ENCODE measurements at places on chromosomes 2 and 18.
A peak's percentile ranks its signal among the peaks of the same experiment; 100 is the strongest.

- DNase-seq, result no peak
These were observed 353.1 kb downstream of the RND3 start for GRCh38 chr2:150134223-150134857.

- DNase-seq, result no peak
These were observed 45.0 kb upstream of the ASPRV1 start for GRCh38 chr2:70006447-70006784.

DNA sequence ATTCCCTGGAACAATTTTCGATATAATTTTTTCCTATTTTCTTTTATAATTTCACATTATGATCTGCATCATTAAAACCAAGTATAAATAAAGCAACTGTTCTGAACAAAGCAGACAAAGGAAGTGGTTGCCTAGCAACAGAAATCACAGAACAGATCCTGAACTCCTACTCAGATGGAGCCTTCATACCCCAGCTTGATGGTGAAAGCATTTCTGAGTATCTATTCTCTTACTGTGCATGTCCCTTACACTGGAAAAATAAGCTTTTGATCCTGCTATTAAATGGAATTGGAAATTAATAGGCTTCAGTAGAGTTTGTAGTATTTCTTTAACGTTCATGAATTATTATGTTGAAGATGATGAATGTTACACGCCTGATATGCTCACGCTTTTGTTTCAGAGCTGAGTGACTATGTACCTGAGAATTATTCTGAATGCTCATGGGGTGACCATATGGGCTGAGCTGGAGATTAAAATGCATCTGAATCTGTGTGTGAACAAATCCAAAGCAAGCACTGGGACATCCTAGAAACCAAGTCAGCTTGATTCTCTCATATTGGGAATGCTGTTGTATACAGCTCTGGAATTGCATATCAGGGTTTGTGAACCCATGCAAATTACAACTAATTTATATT, 254.0 kb downstream of the KCNJ3 start:
- DNase-seq, result no peak

DNA sequence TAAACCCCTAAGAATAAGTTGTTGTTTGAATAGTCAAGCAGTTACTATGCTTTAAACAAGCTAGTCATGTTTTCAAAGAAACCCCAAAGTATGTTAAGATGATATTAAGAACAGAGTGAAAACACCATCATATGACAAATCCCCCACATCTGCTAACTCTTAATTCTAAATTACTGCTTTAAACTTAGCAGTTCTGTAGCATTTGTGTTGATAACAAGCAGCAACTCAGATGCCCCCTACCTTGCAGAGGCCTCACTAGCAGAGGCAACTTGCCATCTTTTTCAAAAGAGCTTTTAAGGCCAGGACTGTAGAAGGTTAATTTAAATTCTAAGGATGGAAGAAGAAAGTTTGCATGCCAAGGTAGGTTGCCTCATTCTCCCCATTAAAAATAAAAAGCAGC, 376.2 kb downstream of the SETBP1 start:
- no peak for DNase-seq

- DNase-seq, result no peak
These were observed 209.6 kb downstream of the SRBD1 start for GRCh38 chr2:45401431-45401922.

GRCh38 chr18:9648431-9649163, 34.2 kb upstream of the PPP4R1 start:
- no peak for DNase-seq

DNA sequence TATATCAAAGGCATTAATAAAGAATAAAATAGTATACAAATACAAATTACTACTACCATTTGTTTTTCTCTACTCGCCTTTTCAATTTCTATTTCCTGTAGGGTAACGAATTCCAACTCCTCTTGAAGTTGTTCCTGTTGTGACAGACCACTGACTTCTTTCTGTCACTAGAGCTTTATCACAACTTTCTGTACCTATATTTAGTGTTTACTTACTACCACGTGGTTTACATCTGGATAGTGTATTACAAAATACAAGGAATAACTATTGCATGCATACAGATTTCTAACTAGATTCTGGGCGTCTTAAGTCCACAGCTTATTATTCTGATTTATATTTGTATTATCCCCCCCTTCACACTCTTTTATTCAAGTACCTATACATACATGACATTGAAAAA, 22.3 kb downstream of the NBAS start:
- DNase-seq, result no peak

DNA sequence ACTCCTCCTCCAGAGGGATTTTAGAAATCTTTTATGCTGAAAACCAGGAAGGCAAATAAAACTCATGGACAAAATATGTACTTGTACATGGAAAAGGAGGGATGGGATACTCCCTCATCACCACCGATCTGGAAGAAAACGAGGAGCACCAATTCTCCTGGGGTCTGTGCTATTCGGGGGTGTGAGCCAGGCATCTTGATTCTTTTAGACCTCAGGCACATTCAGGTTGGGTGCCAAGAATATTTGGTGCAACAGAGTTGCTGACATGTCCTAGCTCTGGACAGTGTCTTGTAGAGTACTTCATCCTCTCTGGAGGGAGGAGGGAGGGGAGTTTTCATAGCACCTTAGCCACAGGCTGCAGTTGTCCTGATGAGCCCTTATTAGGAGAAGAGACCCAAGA, 163.0 kb downstream of the PRKCE start:
- no peak for DNase-seq

GRCh38 chr2:208529796-208530195, 123.2 kb downstream of the PTH2R start:
- no peak for DNase-seq

GRCh38 chr2:69134306-69134945, 121.4 kb downstream of the ANTXR1 start:
- DNase-seq, result no peak

GRCh38 chr2:69830045-69830905, 815 bp downstream of the GMCL1 start:
- no peak for DNase-seq

GRCh38 chr2:179981085-179981484, 26.0 kb downstream of the CWC22 start:
- peak; percentile 46 for DNase-seq

DNA sequence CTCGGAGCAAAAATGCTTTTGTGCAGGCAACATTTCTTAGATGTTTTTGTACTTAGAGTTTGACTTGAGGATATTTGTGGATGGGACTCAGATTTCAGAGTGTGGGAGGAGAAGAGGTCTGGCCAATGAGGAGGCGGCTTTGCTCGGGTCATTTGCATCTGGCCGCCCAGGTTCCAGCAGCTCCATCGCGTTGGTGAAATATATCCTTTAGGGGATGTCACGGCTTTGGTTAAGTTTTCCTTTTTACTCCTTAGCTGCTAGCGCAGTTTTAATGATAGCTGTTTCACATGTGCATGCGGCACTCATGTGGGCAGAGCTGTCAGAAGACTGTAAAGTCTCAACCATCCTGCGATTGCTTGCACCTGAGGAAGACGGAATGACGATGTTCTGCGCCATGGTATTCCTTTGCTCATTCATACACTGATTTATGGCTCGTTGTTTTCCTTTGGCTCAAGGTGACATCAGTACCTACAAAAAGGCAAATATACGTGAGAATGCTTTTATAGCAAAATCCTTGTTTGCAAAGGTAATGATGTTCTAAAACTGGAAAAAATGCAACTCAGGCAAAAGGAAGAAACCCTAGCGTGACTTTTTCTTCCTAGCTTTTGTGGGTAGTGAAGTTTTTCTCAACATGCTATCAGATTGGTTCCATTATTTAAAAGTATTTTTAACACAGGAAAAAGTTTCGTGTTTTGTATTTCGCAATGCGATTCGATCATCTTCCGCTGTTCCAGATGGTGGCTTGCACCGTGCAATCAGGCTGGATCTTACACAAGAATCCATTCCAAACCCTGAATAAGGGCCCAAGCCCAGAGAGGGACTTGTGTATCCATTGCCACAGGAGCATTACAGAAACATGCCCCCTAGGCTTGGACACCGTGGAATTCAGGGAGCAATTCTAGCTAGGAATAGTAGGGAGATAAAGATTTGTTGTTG, 70.5 kb upstream of the ZNF516 start:
- no peak for DNase-seq

- no peak for DNase-seq
These were observed 104.0 kb downstream of the ITGB1BP1 start for GRCh38 chr2:9319338-9319715.

DNA sequence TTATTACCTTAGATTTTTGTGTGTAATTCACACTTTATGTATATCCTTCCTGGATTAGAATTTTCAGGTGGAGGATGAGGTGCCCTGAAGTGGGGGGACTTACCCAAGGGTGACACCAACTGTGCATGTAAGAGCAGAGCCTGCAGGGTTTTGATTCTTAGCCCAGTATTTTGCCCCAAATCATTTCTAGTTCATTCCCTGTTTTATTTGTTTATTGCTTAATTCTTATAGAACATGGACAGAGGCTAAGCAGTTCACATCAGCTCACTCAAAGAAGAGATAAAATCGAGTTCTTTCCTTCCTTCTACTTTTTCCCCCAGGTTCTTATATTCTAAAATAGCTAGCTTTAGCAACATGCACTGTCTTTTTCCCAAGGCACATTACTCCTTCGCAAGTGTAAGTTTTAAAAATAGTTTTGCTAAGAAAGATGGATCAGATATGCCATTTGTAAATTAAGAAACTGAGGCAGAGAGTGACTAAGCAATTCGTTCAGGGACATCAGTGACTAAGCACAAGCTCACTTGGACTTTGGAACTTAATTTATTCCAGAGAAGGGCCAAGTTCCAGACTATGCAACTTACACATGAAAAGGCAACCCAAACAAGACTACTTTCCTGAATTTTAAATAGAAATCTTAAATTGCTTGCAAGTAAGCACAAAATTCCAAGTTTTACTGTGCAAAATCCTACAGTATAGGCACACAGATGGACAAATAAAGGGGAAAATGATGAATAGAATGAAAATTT, 427.9 kb upstream of the POU3F3 start:
- DNase-seq, result no peak

GRCh38 chr2:224723586-224724217, 7.5 kb upstream of the CCDC195 start:
- DNase-seq, result no peak

- no peak for DNase-seq
These were observed 5.5 kb downstream of the RTKN start for GRCh38 chr2:74436111-74436805.

GRCh38 chr18:26561769-26562168, 13.4 kb upstream of the KCTD1 start:
- DNase-seq, result no peak

DNA sequence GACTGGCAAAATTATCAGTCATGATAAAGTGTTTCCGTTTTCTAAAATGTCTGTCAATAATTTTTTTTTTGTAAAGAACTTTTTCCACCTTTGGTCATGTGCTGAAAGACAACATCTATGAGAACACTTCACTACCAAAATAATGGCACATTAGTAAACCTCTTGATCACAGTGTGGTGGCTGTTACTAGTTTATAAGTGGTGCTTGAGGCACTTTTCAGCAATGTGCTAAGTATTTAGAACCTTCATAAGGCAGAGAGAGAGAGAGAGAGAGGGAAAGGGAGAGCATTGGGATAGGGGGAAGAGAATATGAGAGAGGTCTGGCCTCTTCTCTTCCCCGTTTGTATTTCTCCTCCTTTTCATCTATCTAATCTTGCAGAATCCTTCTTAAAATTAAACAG, 1.1 kb upstream of the NYAP2 start:
- DNase-seq, result no peak

DNA sequence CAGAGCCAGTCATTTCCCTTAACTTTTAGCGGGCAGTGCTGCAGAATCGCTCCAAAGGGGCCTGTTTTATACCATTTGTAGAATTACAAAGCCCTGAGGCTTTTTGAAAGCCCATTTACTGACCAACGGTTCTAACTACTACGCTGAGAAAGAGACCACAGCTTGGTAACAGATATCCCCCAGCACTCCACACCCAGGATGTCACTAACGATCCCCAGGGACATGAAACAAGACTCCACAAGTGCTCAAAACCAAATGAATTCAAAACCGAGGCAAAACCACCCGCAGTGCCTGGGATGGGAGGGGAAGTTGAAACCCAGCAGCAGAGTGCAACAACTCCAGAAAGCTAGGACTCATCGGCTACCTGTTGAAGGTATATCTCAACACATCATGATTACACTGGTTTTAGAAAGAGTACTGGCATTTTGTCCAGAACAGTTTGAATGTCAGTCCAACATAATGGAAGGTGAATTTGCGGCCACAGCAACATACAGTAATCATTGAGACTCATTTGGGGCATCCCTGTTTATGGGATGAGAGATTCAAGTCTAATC, 33.6 kb upstream of the LRP2 start:
- DNase-seq, result no peak

- no peak for DNase-seq
These were observed 10.2 kb upstream of the CABYR start for GRCh38 chr18:24128700-24129099.

GRCh38 chr2:127121776-127122176, 14.8 kb upstream of the BIN1 start:
- no peak for DNase-seq

DNA sequence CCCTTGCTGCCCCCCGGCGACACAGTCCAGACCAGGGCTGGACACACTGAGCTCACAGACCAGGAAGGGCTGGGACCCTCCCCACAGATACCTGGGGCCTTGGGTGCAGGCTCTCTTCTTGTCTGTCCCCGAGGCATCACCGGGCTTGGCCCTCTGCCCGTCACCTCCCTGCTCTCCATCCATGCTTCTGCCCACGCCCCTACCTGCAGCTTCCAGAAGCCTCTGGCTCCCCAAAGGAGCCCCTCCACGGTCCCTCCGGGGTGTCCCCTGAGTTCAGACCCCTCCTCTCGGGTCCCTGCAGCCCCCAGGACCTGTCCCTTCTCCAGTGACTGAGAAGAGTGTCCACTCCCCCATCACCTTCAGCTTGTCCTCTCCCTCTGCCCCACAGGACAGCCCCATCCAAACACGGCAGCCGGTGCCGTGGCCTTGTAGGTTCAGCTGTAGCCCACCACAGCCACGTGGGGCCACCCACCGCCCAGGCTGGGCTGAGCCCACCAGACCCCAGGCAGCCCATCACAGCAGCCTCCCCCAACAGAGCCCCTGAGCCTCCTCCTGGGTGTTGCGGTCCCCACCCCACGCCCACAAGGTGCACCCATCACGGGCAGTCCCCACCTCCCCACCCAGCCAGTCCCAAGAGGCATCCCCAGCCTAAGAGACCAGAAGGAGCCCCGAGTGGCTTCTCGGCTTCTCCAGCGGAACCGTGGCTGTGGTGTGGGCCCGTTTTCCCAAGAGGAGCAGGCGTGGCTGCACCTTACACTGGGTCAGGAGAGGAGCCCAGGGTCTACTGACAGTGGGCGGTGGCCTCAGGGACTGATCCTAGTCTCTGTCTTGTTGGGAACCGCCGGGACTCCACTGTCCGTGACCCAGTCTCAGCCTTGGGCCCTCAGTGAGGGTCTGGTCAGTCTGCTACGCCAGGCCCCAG, 53.1 kb downstream of the RAMP1 start:
- DNase-seq, result no peak

DNA sequence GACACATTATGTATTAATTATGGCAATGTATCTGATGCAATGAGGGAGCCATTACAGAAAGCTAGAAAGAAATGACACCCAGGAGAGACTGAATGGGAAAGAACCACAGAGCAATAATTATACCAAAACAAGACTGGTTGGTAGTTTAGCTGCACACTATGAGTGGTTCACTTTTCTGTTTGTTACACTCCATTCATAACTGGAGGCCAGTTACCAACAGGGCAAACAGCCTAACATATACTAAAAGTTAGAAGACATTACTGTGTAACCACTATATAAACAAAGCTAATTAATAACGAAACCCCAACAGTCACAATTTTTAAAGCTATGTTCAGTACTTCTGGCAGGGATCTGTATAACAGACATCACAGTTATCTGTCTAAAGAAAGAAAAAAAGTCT, 49.4 kb downstream of the NBAS start:
- no peak for DNase-seq
